Aorta (tissue), 5 donors: ENCODE measurements at places on chromosomes 4 and X.

- DNase-seq, result no peak
Observed at GRCh38 chrX:19785647-19786046, 101.8 kb downstream of the SH3KBP1 start.

DNA sequence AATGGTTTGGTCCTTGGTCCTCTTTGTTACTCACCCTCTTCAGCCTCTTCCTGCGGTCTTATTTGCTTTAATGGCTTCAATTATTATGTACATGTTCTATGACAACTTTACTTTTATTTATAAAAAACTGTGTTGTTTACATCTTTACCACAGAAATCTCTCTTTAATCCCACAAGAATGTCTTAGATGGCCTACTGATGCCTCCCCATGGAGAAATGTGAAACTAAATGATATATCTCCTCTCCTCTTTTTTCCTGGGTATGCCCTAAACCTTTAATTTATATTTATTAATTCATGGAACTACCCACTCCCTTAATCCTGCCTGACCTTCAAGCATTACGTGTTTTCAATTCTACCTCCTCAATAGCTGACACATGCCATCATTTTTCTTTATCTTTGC, 573.2 kb downstream of the CENPC start:
- no peak for DNase-seq

- DNase-seq, result no peak
Observed at GRCh38 chrX:129908636-129909035, 2.7 kb downstream of the UTP14A start.

GRCh38 chr4:170538821-170539473, 449.2 kb upstream of the AADAT start:
- no peak for DNase-seq

GRCh38 chr4:46974891-46975543, 18.4 kb downstream of the GABRA4 start:
- DNase-seq, result no peak

DNA sequence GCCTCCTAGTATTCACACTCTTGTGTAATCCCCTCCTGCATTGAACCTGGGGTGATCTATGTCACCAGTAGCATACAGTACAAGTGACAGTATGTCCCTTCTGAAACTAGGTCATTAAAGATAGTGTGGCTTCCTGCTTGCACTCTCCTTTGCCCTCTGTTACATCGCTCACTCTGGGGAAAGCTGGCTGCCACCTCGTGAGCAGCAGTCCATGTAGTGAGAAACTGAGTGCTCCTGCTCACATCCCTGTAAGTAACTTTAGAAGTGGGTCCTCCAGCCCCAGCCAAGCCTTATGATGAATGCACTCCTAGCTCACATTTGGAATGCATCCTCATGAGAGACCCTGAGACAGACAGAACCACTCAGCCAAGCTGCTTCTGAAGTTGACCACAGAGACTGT, 89.8 kb upstream of the TNIP3 start:
- DNase-seq, result no peak

DNA sequence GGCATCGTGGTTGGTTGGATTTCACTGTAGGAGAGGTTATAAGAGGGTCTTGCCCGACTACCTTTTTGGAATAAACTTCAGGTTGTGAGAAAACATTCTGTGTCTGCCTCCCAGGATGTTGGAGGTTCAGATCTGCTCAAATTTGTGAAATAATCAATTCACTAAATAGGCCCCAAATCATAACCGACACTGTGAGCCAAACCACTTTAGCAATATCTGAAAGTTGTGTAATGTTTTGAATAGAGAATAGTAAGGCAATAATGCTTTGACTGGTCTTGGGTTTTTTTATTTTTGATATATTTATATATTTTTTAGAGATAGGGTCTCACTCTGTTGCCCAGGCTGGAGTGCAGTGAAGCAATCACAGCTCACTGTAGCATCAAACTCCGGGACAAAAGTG, 131.2 kb downstream of the GLRA3 start:
- DNase-seq, result no peak

DNA sequence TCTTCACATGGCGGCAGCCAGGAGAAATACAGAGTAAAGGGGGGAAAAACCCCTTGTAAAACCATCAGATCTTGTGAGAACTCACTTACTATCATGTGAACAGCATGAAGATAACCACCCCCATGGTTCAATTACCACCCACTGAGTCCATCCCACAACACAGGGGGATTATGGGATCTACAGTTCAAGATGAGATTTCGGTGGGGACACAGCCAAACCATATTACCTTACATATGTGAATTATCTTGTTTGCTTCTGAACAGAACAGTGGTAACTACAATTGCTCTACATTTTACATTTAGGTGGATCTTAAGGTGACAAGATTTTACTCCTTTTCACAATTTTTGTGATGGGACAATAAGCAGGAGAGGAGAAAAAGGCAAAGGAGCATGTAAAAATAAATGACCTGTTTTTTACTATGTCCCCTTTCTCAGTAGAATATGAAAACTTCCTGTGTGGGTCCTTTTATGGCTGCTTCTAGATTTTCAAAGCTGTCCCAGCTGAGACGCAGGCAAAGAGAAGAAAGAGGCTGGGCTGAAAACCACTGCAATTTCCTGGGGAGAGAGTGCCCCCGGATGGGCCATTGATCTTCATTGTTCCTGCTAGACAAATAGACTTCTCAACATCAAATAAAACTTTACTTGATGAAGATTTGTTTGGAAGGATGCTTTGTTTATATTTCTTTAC, 45.9 kb upstream of the PGM2 start:
- DNase-seq, result no peak

DNA sequence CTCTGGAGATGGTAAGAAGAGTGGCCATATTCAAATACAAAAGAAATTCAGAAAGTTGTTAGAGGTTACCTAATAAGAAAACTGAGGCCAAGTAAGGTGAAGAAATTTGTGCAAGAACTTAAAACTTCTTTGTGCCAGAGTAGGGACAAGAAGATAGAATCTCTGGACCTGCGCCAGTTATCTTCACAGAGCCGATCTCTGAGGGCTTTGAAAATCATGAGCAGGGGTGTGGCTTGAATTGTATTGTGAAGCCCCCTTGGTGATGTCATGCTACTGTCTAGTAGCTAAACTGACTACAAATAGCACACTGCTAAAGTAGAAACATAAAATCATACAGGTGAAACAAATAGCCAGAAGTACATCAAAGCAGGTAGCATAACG, 184.6 kb downstream of the UGT8 start:
- no peak for DNase-seq

- peak; percentile 98 for DNase-seq
Observed at GRCh38 chr4:83012687-83013419, 2.2 kb upstream of the LIN54 start.

DNA sequence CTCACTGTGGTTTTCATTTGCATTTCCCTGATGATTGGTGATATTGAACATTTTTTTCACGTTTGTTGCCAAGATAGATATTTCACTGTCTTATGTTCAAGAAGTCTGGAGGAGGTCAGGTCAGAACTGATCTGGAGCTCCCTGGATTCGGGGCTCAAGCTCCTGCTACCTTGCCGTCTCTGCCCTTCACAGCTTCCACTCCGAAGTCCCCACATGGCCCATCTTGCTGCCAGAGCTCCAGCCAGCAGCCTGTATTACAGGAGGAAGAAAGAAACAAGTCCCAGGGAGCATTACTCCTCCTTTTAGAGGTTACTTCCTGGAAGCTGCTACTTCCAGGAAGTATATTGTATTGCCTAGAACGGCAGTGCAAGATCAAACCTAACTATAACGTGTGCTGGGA, 17.9 kb upstream of the CDKN2AIP start:
- no peak for DNase-seq

GRCh38 chrX:64447207-64447606, 52.0 kb upstream of the MTMR8 start:
- DNase-seq, result no peak

GRCh38 chr4:17283251-17283650, 228.6 kb downstream of the QDPR start:
- no peak for DNase-seq

- no peak for DNase-seq
Observed at GRCh38 chr4:180418819-180419531, 1824.2 kb upstream of the TENM3 start.

- DNase-seq, result peak; percentile 91
Observed at GRCh38 chr4:75672461-75673026, 667 bp downstream of the G3BP2 start.

DNA sequence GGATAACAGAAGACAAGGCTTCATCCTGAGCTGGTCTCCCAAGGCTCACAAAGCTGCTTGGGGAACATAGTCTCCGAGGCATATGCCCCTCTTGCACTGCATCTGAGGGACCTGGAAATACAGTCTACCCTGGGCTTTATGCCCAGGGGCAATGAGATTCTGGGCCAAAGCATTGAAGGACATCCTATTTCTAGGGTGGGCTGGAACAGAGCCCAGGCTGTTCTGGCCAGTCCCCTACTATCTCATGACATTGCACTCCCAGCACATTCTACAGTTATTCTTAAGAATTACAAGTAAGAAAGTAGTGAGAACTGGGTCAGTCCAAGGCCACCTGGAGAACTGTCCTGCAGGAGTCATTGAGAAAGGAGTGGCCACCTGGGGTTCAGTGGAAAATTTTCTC, 107.6 kb downstream of the USP46 start:
- DNase-seq, result no peak

DNA sequence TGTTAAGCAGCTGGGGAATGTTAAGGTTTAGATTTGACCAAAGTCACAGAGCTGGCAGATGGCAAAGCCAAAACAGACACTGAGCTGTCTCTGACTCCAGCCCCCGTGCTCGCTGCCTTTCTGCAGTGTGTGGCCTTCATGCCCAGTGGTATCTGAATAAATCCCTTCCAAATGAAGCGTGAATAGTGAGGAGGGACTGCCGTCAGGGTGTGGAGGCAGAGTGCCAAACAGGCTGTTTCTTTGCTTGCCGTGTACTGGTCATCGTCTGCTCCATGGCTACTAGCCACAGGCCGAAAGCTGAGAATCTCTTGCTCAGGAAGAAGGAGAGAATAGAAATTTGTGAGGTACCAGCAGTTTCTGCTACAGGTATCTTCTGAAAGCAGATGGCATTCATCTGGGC, 19.7 kb downstream of the PRIMPOL start:
- DNase-seq, result no peak

DNA sequence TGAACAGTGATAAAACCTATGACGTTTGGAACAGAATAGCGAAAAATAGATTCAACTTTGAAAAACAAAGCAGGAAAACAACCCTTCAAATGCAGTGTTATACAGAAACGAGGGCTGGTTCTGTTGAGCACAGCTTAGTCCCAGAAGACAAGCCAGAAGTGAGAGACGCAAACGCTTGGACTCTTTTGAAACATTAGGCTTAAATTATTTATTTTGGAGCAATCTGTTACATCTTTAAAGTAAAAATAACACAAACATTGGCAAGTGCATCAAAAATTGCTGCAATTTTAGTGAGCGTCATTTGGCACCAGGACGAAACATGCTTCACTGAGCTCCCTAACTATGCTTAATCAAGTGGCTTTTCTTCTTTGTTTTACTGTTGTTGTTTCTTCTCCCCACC, 63.5 kb downstream of the ENPP6 start:
- no peak for DNase-seq
